Putamen (tissue), 1 donor: ENCODE measurements at places on chromosomes 1 and 21.
A peak's percentile ranks its signal among the peaks of the same experiment; 100 is the strongest.

DNA sequence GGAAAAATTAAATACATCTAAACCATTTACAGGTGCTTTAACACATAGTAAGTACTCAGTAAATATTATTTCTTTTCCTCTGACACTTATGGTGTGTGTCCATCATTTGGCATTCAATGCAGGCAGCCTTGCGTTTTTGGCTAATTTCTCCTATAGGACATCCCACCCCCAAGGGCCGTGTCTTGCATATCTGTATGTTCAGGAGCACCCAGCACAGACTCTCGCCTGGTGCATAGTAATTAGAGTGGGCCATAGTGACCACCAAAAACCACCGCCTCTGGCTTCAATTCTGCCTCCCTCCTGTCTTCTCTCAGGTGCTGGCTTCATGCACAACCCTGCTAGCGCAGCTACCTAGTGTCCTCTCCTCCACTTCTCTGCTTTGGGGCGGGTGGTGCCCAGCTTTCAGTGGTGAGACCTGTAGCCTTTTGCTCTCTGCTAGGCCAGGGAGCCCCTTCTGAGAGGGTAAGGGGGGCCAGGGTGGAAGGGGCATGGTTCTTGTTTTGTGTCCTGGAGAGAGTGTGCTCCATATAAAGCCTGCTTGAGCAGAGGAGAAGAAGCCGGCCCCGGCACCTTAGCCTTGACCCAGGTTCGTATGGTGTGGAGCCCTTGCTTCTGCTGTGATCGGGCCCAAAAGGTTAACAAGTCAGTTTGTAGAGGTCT lies 33.4 kb downstream of the BATF3 start:
- no peak for DNase-seq

- DNase-seq: no peak
Observed at GRCh38 chr21:44956356-44957046, 16.7 kb downstream of the SLX9 start.

DNA sequence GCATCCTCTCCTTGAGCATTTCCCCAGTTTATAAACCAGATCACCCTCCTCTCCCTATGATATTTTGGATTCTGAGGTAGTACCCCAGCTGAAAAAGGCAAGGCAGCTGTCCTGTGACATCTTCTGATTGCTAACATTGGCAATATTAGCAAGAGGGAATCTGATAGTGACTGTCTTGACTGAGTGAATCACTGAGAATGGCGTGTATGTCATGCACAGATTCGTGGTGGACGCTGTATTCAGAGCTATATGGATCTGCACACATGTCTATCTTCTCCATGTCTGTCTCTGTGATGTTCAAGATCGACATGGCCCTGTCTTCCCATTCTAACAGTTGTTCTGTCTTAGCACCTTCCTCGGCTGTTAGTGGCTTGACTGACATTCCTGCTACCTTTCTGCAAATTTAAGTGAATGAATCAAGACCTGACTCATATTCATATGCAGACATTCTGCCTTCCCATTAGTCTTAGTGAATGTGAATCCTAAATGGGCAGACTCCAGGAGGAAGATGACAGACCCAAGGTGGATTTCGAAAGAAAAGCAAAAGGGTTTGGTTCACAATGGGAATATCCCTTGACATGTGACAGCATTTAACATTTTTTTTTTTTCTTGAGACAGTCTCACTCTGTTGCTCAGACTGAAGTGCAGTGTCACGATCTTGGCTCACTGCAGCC lies 97.7 kb downstream of the PGBD5 start:
- no peak for DNase-seq

- no peak for DNase-seq
Observed at GRCh38 chr1:154614901-154615300, 6.9 kb upstream of the ADAR start.

- DNase-seq: no peak
Observed at GRCh38 chr1:154151311-154151710, 3.6 kb downstream of the NUP210L start.

DNA sequence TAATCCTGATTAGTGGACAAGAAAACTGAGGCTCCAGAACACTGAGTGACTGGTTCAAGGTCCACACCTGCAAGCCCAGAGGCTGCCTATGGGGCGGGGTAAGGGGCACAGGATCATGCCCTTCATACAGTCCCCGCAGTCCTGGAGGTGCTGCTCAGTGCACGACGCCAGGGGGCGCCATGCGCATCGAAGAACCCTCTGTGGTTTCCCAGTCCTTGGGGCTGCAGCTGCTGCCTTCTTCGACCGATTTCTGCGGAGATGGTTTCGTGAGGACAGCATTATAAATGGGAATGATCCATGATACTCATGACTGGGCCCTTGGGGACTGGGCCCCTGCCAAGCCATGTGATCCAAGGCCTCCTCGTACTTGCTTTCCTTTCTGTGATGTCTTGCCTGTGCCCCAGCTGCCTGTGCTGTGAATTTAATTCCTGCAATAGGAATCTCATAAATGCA lies 37.1 kb upstream of the ARHGEF10L start:
- DNase-seq: peak; percentile 53

- DNase-seq: no peak
Observed at GRCh38 chr1:151502035-151502700, 9.0 kb upstream of the CGN start.

- no peak for DNase-seq
Observed at GRCh38 chr1:96934282-96934681, 212.7 kb downstream of the PTBP2 start.

- no peak for DNase-seq
Observed at GRCh38 chr1:100051893-100052292, 80.8 kb downstream of the SASS6 start.

- no peak for DNase-seq
Observed at GRCh38 chr21:28508126-28508525, 484.6 kb downstream of the LTN1 start.
